ENCODE measurements at places on chromosomes 13 and 19. TPM values are rescaled to one million over a fixed set of nuclear protein-coding genes. Genes with fewer than 3 reads are reported as not detected.
A peak's percentile ranks its signal among the peaks of the same experiment; 100 is the strongest.

DNA sequence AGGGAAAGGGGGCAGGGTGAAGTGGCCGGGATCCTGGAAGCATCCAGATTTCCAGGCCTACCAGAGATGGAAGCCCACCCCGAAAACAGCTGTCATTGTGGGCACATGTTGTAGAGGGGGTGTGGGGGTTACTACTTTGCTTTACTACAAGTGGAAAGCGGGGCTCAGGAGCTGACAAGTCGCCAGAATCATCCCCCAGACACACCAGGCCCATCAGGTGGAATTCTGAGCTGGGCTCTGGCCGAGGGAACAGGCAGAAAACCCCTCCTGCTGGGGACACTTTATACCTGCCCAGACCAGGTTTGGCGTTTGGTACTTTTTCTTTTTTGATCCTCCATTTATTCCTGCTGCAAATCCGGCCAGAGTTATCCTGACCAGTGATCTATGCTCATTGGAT, 3.8 kb downstream of the CDX2 start:
- no peak for DNase-seq
- no peak overlapping the region for H3K4me3 ChIP-seq
- H3K27me3 ChIP-seq, result peaks cover 68% of the 10 kb centered on the region
- no peaks in the 10 kb centered on the region for H3K4me1 ChIP-seq

Gene PROZ
- not detected for polyA plus RNA-seq

Gene CYP2A6
- polyA plus RNA-seq, result not detected

GRCh38 chr13:30111810-30112209, 195.5 kb downstream of the KATNAL1 start:
- no peak overlapping the region for H3K4me3 ChIP-seq
- no peaks in the 10 kb centered on the region for H3K27me3 ChIP-seq
- H3K27ac ChIP-seq, result no peak overlapping the region
- no peak for DNase-seq
- no peaks in the 10 kb centered on the region for H3K36me3 ChIP-seq
- H3K4me1 ChIP-seq, result peaks cover 2% of the 10 kb centered on the region

GRCh38 chr13:101449790-101450748, 2.4 kb upstream of the ITGBL1 start:
- H3K4me3 ChIP-seq, result no peak overlapping the region
- H3K27me3 ChIP-seq, result no peaks in the 10 kb centered on the region
- peak; percentile 86 for DNase-seq

Gene MUC16
- polyA plus RNA-seq, result not detected

Gene PLIN5
- polyA plus RNA-seq, result not detected

Gene TEX101
- polyA plus RNA-seq, result not detected

- H3K36me3 ChIP-seq, result no peaks in the 10 kb centered on the region
- no peak for DNase-seq
- H3K27ac ChIP-seq, result no peak overlapping the region
These were observed 19.4 kb upstream of the PAK4 start for GRCh38 chr19:39106194-39106593.

- H3K27ac ChIP-seq, result no peak overlapping the region
- no peaks in the 10 kb centered on the region for H3K4me1 ChIP-seq
- no peaks in the 10 kb centered on the region for H3K36me3 ChIP-seq
- H3K27me3 ChIP-seq, result no peaks in the 10 kb centered on the region
- H3K4me3 ChIP-seq, result no peak overlapping the region
- DNase-seq, result no peak
These were observed 880.2 kb downstream of the PCDH9 start for GRCh38 chr13:66349966-66350365.

- H3K4me1 ChIP-seq, result no peaks in the 10 kb centered on the region
- no peak overlapping the region for H3K27ac ChIP-seq
- no peaks in the 10 kb centered on the region for H3K27me3 ChIP-seq
- DNase-seq, result no peak
These were observed 97.9 kb downstream of the DGKH start for GRCh38 chr13:42146359-42146758.

GRCh38 chr13:69292789-69293425, 814.7 kb upstream of the ATXN8OS start:
- no peak for DNase-seq
- H3K4me1 ChIP-seq, result no peaks in the 10 kb centered on the region
- no peaks in the 10 kb centered on the region for H3K36me3 ChIP-seq
- no peak overlapping the region for H3K4me3 ChIP-seq
- no peaks in the 10 kb centered on the region for H3K27me3 ChIP-seq
- H3K27ac ChIP-seq, result no peak overlapping the region

- no peaks in the 10 kb centered on the region for H3K36me3 ChIP-seq
- H3K27ac ChIP-seq, result no peak overlapping the region
- peaks cover 62% of the 10 kb centered on the region for H3K27me3 ChIP-seq
- no peaks in the 10 kb centered on the region for H3K4me1 ChIP-seq
- H3K4me3 ChIP-seq, result no peak overlapping the region
- no peak for DNase-seq
These were observed 2.2 kb downstream of the FLT1 start for GRCh38 chr13:28492569-28493367.

- no peak for DNase-seq
- H3K27me3 ChIP-seq, result no peaks in the 10 kb centered on the region
- no peak overlapping the region for H3K4me3 ChIP-seq
- H3K4me1 ChIP-seq, result no peaks in the 10 kb centered on the region
- no peaks in the 10 kb centered on the region for H3K36me3 ChIP-seq
- H3K27ac ChIP-seq, result no peak overlapping the region
These were observed 102.5 kb downstream of the FLT1 start for GRCh38 chr13:28392428-28392827.

DNA sequence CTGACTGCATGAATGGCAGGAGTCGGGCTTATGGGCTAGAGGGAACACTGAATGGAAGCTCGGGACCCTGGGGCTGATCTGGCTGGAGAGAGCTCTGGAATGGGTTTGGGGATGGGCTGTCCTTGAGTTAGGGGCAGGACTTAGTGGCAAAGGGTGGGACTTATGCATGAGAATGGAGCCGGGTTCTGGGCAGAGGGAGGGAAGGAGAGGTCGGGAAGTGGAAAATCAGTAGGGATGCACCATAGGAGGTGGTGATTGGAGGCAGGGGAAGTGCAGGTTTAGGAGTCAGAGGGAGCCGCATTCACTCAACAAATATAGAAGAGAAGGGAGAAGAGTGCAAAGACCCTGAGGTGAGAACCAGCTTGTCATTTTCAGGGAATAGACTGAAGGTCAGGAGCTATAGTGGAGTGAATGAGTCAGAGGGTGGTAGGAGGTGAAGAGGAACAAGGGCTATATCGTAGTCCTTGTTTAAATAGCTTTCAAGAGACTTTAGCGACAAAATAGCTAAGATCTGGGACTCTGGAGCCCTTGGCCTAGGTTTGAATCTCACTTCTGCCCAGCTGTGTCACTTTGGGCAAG, 748 bp downstream of the RAB4B start:
- no peak for DNase-seq
- H3K36me3 ChIP-seq, result peaks cover 1% of the 10 kb centered on the region
- no peaks in the 10 kb centered on the region for H3K27me3 ChIP-seq
- H3K4me3 ChIP-seq, result peak overlapping the region; percentile 84
- H3K27ac ChIP-seq, result peak overlapping the region; percentile 87
- H3K4me1 ChIP-seq, result peaks cover 11% of the 10 kb centered on the region

Gene ZNF112
- polyA plus RNA-seq, result 2.9 TPM

DNA sequence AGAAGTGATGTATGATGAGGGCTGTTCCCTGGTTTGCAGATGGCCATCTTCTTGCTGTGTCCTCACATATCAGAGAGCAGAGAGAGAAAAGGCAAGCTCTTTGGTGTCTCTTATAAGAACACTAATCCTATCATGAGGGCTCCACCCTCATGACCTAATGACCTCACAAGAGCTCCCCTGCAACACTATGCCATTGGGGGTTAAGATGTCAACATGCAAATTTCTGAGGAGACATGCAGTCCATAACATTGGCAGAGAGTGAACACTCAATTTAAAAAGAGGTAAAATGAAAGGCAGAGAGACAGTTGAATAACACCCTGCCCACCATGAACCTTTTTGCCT, 10.9 kb downstream of the FAM187B start:
- H3K4me3 ChIP-seq, result no peak overlapping the region
- H3K4me1 ChIP-seq, result peaks cover 8% of the 10 kb centered on the region
- no peaks in the 10 kb centered on the region for H3K27me3 ChIP-seq
- no peak overlapping the region for H3K27ac ChIP-seq

Gene FXYD1
- polyA plus RNA-seq, result 3.6 TPM

- DNase-seq, result no peak
- H3K4me3 ChIP-seq, result no peak overlapping the region
- H3K36me3 ChIP-seq, result no peaks in the 10 kb centered on the region
- no peaks in the 10 kb centered on the region for H3K27me3 ChIP-seq
- no peaks in the 10 kb centered on the region for H3K4me1 ChIP-seq
These were observed 468.6 kb downstream of the COG6 start for GRCh38 chr13:40123962-40124632.

DNA sequence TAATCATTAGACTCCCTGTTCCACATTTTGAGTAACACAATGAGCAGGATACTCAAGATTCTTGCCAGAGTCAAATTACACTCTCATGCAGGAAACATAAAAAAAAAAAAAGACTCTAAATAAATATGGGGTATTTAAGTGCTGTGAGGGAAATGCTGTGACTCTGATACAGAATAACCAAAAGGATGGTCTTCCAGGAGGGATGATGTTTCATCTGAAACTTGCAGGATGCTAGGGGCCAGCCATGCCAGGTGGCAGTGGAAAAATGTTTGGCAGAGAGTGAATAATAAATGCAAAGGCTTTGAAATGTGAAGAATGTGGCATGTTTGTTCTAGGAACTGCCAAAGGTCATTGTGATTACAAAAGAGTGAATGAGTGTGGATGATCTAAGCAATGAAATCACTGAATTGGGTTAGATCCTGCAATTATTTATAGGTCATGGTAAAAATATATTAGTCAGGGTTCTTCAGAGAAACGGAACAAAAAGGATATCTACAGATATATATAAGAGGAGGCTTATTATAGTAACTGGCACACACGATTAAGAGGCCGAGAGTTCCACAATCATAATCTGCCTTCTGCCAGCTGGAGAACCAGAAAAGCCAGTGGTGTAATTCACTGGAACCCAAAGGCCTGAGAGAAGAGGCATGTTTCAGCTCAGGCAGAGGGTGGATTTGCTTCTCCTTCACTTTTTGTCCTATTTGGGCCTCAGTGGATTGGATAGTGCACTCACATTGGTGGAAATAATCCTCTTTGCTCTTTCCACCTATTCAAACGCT, 1832.8 kb upstream of the MIR17HG start:
- H3K4me3 ChIP-seq, result no peak overlapping the region
- H3K4me1 ChIP-seq, result no peaks in the 10 kb centered on the region
- no peaks in the 10 kb centered on the region for H3K36me3 ChIP-seq
- DNase-seq, result peak; percentile 83

- H3K4me3 ChIP-seq, result no peak overlapping the region
- H3K27me3 ChIP-seq, result no peaks in the 10 kb centered on the region
- H3K4me1 ChIP-seq, result no peaks in the 10 kb centered on the region
- DNase-seq, result peak; percentile 27
These were observed 201.4 kb downstream of the PCCA start for GRCh38 chr13:100290165-100290801.

- no peaks in the 10 kb centered on the region for H3K36me3 ChIP-seq
- no peaks in the 10 kb centered on the region for H3K27me3 ChIP-seq
- H3K4me3 ChIP-seq, result no peak overlapping the region
- DNase-seq, result no peak
These were observed 110.7 kb downstream of the EFNB2 start for GRCh38 chr13:106424805-106425204.

- no peak for DNase-seq
- no peak overlapping the region for H3K4me3 ChIP-seq
- H3K27me3 ChIP-seq, result no peaks in the 10 kb centered on the region
- H3K4me1 ChIP-seq, result no peaks in the 10 kb centered on the region
- no peaks in the 10 kb centered on the region for H3K36me3 ChIP-seq
These were observed 32.5 kb downstream of the PCDH20 start for GRCh38 chr13:61383111-61383510.

DNA sequence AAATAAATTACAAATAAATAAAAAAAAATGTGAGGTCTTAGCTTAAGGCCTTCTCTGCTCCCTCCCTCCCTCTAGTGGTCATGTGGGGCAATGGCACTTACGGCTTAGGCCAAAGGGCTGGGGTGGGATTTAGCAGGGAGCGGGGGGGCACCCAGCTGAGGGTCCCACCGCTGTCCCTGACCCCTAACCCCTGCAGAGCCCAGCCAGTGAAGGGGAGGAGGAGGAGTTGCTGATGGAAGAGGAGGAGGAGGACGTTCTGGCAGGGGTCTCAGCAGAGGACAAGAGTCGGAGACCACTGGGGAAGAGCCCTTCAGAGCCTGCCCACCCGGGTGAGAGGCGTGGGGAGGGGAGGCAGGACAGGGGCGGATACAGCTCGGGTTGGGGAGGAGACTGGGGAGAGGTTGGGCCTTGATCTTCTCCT, 9.3 kb downstream of the MPND start:
- H3K4me3 ChIP-seq, result no peak overlapping the region
- no peaks in the 10 kb centered on the region for H3K4me1 ChIP-seq
- H3K27me3 ChIP-seq, result no peaks in the 10 kb centered on the region
- peaks cover under 1% of the 10 kb centered on the region for H3K36me3 ChIP-seq

- DNase-seq, result peak; percentile 24
- no peaks in the 10 kb centered on the region for H3K4me1 ChIP-seq
- H3K4me3 ChIP-seq, result no peak overlapping the region
- no peak overlapping the region for H3K27ac ChIP-seq
These were observed 16.1 kb downstream of the LGALS16 start for GRCh38 chr19:39671739-39672363.

GRCh38 chr13:19888799-19889198, 25.4 kb upstream of the ZMYM5 start:
- peak; percentile 50 for DNase-seq
- H3K27ac ChIP-seq, result no peak overlapping the region
- no peak overlapping the region for H3K4me3 ChIP-seq
- H3K4me1 ChIP-seq, result no peaks in the 10 kb centered on the region

DNA sequence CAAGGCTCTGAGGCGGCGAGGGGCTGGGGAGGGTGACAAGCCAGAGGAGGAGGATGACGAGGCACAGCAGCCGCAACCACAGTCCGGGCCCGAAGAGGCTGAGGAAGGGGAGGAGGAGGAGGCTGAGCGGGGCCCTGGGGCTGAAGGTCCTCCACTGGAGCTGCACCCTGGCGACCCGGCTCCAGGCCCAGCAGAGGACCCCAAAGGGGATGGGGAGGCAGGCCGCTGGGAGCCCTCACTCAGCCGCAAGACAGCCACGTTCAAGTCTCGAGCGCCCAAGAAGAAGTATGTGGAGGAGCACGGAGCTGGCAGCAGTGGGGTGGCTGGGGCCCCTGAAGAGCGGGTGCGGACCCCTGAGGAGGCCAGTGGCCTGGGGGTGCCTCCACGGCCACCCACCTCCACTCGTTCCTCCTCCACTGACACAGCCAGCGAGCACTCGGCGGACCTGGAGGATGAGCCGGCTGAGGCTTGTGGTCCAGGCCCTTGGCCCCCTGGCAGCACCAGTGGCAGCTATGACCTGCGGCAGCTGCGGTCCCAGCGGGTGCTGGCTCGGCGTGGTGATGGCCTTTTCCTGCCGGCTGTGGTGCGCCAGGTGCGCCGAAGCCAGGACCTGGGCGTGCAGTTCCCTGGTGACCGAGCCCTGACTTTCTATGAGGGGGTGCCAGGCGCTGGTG, 2.9 kb downstream of the CIC start:
- H3K36me3 ChIP-seq, result peaks cover 26% of the 10 kb centered on the region
- DNase-seq, result no peak
- H3K27me3 ChIP-seq, result no peaks in the 10 kb centered on the region
- no peak overlapping the region for H3K27ac ChIP-seq
- no peak overlapping the region for H3K4me3 ChIP-seq

Gene SLC25A41
- polyA plus RNA-seq, result 0.03 TPM
